ENCODE measurements at places on chromosomes 5 and 9.

GRCh38 chr9:105038051-105038450 lies 110.1 kb upstream of the ABCA1 start:
- no peak for DNase-seq

DNA sequence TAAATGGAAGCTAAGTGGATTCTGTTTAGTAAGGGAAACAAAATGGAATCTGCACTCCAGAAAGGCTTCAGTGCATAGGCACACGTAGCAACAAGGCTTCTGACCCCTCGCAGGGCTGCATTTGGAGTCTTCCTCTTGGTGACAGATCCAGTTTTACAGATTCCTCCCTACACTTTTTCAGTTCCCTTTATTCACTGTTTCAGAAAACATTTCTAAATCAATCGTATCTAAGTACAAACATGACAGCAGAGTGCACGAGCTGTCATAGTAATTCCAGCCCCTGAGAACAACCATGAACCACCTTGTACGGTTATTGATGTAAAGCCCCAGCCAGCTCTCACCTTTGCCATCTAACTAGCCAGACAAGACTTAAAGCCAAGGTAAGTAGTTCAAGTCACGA lies 491.6 kb downstream of the SEMA5A start:
- DNase-seq: no peak

- no peak for DNase-seq
These were observed 206.2 kb upstream of the EFNA5 start for GRCh38 chr5:107876906-107877305.

GRCh38 chr9:138033950-138034349 lies 156.4 kb downstream of the CACNA1B start:
- DNase-seq: no peak

DNA sequence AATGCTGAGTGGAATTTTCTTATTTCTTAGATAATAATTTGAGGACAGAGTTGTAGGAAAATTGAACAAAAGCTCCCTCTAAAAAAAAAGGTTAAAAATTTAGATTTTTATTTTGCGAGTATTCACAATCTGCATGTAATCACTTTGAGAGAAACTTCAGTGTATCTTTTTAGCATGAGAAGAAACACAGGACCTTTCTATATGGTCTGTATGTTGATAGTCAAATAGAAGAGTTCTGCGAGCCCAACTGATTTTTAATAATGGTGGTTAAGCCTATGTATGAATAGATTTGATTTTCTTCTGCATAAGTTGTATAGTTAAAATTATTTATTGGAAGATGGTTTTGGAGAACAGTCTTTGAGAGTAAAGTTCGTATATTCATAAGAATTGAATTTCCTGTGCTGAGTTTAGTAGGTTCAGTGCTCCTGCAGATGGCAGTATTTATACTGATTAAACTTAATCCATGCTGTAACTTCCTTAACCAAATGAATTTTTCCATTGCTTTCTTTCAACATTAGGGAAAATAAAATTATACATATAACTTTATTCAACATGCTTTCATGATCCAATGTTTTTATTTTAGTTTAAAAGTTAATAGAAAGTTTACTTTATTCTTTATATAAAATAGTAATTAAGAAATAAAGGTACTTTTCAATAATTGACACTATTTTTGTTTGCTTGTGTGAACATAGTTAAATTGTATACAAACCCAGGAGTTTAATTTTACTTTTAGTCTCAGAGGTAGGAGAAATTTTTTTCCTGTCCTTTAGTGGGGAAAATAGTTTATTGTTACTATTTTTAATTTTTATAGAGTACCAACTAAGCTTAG lies 19.6 kb downstream of the TCERG1 start:
- DNase-seq: no peak

DNA sequence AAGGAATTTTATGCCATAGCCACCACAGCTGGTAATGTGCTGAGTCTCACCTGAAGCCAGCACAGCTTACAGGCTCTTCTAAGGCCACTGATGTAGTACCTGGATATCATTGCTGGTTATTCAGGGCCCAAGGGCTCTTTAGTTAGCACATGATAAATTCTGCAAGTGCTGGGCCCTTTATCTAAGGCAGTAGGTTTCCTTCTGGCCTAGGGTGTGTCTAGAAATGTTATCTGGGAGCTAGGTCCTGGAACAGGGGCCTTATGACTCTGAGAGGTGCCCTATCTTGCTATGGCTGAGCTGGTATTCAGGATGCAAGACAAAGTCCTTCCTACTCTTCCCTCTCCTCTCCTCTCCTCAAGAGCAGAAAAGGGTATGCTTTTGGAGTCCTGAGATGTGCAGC lies 1424.5 kb upstream of the NUDT12 start:
- DNase-seq: no peak

GRCh38 chr5:176891331-176891958 lies 7.7 kb downstream of the HK3 start:
- DNase-seq: no peak
